ENCODE measurements at places on chromosomes 2 and 18. TPM values are rescaled to one million over a fixed set of nuclear protein-coding genes. Genes with fewer than 3 reads are reported as not detected.

DNA sequence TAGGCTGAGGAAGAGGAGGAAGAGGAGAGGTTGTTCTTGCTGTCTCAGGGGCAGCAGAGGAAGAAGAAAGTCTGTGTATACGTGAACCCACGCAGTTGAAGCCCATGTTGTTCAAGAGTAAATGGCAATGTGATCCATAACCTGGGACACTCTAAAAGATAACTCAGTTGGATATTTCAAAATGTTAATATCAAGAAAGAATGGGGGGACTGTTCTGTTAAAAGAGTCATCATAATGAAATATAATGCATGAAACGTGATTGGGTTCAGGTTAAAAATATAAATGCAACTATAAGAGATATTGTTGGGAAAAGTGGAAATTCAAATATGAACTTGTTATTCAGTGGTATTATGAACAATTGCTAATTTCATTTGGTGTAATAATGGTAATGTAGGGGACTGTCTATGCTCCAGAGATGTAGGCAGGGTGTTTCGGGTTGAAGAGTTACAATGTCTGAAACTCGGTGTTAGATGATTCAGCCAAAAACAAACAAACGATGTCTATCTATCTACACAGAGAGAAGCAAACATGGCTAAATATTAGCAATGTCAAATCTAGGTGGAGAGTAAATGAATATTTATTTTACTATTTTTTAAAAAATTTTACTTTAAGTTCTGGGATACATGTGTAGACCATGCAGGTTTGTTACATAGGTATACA, 21.1 kb upstream of the POLE4 start:
- no peak for DNase-seq

GRCh38 chr2:114156366-114157056, 266.6 kb downstream of the ACTR3 start:
- no peak for DNase-seq

GRCh38 chr2:105821428-105822125, 76.9 kb downstream of the NCK2 start:
- no peak for DNase-seq

GRCh38 chr2:19785447-19785846, 116.3 kb downstream of the TTC32 start:
- DNase-seq, result no peak

GRCh38 chr2:218289639-218290315, 2.5 kb downstream of the TMBIM1 start:
- no peak for DNase-seq

GRCh38 chr2:201269764-201270163, 9.4 kb downstream of the CASP8 start:
- no peak for DNase-seq

DNA sequence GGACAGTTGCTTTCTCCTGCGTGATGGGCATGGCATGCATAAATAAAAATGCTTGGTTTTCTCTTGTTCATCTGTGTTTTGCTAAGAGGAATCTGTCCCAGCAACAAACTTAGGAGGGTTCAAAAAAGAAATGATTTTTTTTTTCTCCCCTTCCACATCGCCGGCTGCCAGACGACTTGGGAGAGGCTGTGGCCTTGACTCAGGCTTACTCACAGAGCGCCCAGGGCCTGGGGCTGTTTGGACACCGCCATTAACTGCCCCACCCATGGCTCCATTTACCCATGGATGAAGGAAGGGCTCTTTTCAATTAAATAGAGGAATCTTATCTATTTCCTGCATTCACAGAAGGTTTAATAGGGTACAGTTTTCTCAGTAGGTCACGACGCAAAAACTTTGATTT, 22.3 kb upstream of the SERPINB5 start:
- DNase-seq, result no peak

GRCh38 chr2:10007921-10008808, 35.2 kb upstream of the KLF11 start:
- DNase-seq, result no peak

GRCh38 chr2:63522950-63523349, 65.3 kb downstream of the WDPCP start:
- DNase-seq, result no peak

DNA sequence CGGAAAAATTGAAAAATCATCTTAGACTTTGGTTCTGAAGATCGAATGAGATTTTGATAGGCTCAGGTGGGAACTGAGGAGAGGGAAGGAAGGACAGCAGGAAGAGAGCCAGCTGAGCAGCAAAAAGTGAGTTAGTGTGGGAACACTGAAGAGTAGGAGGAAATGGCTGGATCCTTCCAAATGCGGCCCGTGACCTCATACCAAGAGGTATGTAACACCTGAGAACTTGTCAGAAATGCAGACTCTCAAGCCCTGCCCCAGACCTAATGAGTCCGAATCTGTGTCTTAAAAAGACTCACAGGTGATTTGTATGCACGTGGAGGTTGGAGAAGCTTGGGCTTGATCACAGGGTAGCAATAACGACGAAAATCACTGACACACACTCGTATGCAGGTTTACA, 42.0 kb downstream of the COL4A3 start:
- DNase-seq, result no peak

DNA sequence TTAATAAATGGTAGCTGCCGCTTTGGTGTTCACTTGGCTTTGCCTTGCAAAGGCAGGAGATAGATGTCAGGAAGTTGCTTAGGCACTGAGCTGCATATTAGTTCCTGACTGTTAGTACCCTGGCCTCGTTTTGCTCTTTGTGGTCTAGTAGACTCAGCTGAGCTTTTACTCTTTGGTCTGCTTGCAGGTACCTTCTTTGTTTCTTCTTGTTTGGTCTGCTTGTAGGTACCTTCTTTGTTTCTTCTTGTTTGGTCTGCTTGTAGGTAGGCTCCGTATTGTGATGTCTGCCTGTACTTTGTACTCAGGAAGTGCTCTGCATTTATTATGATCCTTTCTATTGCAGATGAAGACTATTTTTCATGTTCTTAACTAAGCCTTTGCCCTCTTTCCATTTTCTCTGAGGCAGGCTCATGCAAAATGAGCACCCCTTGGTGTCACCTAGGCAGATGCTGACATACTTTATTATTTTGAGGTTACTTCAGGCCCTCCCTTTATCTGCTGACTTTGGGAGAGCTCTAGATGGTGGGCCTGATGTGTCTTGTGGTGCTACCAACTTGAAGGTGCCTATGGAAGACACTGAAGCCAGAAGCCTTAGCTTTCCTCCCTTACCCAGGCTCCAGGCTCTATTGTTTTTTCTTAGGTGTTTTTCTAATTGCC, 6.0 kb downstream of the RPIA start:
- DNase-seq, result no peak

DNA sequence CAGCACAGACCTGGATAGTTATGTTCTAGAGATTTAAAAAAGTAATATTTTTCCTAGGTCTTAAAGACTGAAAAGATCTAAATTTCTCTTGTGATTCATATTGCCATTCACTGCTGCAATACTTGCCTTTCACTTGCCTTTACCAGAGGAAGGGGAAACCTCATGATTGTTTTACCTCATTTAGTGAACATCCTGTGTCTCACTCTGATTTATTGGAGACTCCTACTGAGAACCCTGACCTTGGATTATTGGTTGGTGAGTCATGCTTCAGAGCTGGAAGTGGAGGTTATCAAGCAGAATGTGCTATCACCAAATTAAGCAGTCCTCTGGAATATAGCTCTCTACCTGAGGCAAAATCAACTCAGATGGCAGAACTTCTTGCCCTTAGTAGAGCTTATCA, 500.5 kb downstream of the TSN start:
- DNase-seq, result no peak

GRCh38 chr2:207054521-207054920, 111.2 kb downstream of the KLF7 start:
- DNase-seq, result no peak

GRCh38 chr18:47790036-47790435, 140.4 kb downstream of the SMAD2 start:
- no peak for DNase-seq

DYNAP gene
- total RNA-seq, result not detected

FSHR gene
- total RNA-seq, result 0.31 TPM

SLC14A1 gene
- 9.7 TPM for total RNA-seq

CCDC74B gene
- total RNA-seq, result 0.91 TPM

PLCL1 gene
- total RNA-seq, result 17.7 TPM

C2orf66 gene
- total RNA-seq, result 0.18 TPM

Measured in left cardiac atrium (tissue), 4 donors.